SW 1271 (cell line): ENCODE measurements at places on chromosomes 6 and 20.
A peak's percentile ranks its signal among the peaks of the same experiment; 100 is the strongest.

DNA sequence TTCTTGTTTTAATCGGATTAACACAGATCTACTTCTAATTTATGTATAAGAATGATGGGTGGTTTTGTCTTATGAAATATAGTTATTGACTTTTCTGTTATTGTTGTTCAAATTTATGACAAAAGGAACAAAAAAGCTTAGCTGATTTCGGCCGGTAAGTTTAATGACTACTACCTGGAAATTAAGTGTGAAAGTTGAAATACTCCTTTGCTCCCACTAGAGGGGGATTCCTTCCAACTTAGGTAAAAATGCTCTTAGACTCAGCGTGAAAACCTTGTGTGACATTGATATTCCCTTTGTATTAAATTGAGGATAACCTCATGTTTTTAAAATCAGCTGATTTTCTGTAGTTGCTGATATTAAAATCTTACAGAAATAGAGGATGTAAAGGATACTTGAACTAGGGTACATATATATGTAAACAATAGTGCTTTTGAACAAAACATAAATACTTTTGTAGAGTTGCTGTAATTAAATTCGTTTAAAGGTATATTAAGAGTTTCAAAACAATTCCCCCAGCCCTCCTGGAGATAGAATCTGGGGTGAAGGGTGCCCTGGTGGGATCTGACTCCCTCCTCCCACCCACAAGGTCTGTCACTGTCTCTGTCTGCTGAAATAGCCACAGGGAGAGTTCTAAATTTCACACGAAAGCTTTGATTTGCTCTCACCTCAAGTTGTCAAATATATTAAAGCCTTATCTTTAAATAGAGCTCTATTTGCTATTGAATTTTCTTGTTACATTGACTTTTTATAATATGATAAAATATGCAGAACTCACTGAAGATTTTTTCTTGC is 257.5 kb downstream of the ARID1B start:
- DNase-seq: peak; percentile 10

GRCh38 chr6:52984247-52984646 is 10.8 kb downstream of the GSTA4 start:
- DNase-seq: no peak

- no peak for DNase-seq
These were observed 217.8 kb downstream of the MAFB start for GRCh38 chr20:40471261-40471629.

- DNase-seq: no peak
These were observed 41.1 kb downstream of the FOXP4 start for GRCh38 chr6:41587131-41587879.

- DNase-seq: no peak
These were observed 534 bp downstream of the KIAA1755 start for GRCh38 chr20:38260025-38260377.

DNA sequence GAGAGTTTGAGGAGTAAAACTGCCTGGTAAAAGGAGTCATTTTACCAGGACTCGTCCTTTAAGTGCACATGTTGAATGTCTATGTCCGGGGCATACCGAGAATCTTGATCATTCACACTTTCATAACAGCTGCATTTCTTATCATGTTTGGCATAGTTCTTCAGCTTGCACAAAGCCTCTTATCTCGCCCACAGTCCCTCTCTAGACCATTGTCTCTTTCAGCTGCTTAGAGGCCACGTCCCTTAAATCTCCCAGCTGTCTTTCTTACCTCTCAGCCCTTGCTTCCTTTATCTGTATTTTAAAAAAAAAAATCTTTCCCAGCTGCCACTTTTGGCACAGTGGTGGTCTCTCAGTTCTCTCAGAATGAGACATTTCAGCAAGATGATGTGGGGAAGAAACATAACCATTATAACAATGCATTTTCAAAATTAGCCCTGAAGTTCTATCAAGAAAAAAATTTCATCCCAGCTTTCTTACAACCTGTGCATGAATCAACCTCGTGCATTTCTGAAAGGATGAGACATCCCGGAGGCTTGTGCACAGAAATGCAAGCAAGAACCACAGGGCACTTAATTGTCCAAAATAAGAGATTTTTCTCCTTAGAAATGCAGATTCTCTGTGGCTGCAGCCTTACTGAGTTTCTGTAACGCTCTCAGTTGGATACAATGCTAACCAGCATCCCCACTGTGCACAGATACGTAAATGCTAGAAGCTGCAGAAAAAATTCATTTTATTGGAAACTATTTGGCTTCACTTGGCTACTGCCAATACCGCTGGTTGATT is 24.2 kb downstream of the RBM24 start:
- no peak for DNase-seq

GRCh38 chr6:121450242-121450641 is 14.8 kb downstream of the GJA1 start:
- DNase-seq: no peak
